NCI-H345 (cell line): ENCODE measurements at places on chromosomes 4 and X.
A peak's percentile ranks its signal among the peaks of the same experiment; 100 is the strongest.

DNA sequence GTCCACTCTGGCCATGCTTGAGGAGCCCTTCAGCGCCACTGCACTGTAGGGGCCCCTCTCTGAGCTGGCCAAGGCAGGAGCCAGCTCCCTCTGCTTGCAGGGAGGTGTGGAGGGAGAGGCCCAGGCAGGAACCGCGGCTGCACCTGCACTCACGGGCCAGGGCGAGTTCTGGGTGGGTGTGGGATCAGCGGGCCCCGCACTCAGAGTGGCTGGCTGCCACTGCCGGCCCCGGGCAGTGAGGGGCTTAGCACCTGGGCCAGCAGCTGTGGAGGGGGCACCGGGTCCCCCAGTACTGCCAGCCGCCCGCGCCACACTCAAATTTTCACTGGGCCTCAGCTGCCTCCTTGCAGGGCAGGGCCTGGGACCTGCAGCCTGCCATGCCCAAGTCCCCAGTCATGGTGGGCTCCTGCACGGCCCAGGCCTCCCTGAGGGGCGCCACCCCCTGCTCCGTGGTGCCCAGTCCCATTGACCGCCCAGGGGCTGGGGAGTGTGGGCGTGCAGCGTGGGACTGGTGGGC, 347.2 kb upstream of the SPOCK3 start:
- DNase-seq: no peak

- DNase-seq: no peak
These were observed 80.8 kb downstream of the CC2D2A start for GRCh38 chr4:15550491-15550890.

GRCh38 chr4:177640864-177641263, 198.6 kb upstream of the AGA start:
- DNase-seq: no peak

DNA sequence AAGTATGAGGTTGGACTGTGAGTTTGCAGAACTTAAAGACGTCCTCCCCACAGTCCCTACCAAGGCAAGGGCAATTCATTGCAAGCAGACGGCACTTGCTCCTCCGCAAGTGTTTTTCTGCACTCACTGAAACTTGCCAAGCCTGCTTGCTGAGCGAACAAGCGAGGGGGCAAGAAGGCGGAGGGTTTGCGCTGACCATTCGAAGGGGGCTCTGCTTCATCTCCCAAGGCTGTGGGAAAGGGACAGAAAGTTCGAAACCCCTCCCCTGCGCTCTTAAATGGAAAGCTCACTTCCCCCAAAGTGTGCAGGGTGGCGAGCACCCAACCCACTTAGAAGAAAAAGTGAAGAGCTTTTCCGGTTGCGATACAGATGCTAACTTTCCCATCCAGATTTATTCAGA, 1.4 kb downstream of the MID1 start:
- no peak for DNase-seq

GRCh38 chr4:39464886-39465501, 6.1 kb downstream of the LIAS start:
- no peak for DNase-seq

- DNase-seq: no peak
These were observed 129.9 kb upstream of the BANK1 start for GRCh38 chr4:101660607-101661006.

- no peak for DNase-seq
These were observed 24.0 kb downstream of the STEEP1 start for GRCh38 chrX:119541188-119541587.

- DNase-seq: no peak
These were observed 283.5 kb upstream of the FTHL17 start for GRCh38 chrX:31355206-31355955.

- DNase-seq: no peak
These were observed 155.8 kb upstream of the IGFBP7 start for GRCh38 chr4:57265831-57266582.

DNA sequence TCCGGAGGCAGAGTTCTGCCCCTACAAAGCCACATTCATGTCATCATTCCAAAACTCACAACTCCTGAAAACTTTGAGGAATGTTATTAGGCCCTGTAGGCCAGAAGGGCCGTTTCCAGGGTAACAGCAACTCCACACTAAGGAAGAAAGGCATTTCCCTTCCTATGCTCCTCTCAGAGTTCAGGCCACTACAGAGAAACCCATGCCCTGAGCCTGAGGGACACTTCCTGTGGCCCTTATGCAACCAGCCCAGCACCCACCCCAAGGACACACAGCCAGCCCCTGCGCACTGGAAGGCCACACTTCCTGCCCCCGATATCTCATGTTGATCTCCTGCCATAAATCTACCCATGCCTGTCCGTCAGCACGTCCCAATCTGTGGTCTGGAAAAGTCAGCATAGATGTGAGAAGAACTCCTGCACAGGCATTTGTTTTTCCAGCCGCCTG, 289.3 kb downstream of the BCOR start:
- no peak for DNase-seq

- DNase-seq: no peak
These were observed 142.9 kb downstream of the PCDH7 start for GRCh38 chr4:30863021-30863420.

GRCh38 chrX:74377282-74377681, 44.0 kb upstream of the SLC16A2 start:
- DNase-seq: no peak

DNA sequence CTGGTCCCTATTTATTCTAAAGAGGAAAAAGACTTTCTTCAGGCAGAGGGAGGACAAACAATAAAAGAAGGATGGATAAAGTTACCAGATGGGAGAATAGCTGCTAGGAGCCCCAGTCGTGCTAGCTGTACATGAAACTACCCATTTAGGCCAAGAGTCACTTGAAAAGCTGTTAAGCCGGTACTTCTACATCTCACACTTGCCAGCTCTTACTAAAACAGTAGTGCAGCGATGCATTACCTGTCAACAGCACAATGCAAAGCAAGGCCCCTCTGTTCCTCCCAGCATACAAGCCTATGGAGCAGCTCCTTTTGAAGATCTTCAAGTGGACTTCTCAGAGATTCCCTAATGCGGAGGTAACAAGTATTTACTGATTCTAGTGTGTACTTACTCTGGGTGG, 1138.8 kb downstream of the ARAP2 start:
- DNase-seq: peak; percentile 93

DNA sequence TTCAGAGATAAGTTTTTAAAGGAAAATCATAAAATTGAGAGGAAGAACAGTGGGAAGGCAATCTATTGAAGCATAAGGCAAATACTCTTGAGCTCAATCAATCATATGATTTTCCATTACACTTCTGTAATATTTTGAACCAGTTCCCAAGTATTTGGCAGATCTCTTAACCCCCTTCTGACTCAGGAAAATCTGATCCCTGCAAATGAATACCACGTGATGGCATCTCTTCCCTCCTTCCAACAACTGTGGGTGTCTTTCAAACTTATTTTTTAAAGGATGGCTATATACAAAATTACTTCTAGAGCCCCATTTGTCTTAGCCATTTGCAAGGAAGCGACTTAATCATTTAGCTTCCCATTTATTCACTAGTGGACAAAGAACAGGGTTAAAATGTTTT, 41.9 kb downstream of the AMOT start:
- no peak for DNase-seq

DNA sequence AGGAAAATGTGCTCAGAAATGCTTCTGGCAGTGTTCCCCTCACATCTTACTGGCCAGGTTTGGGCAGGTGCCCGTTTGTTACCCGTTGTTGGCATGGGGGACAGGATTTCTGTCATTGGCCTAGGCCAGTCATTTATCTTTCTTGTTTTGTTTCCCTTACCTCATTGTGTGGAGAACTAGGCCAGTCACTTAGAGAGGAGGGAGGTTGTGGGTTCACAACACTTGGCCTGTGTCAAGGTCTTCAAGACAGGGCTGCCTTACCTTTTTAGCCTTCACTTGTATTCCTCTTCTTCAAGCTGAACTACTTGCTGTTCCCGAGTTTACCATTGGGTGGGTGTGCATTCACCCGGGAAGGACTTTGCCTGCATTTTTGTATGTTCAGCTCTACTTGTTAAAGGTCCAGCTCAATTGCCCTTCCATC, 17.7 kb downstream of the SNX25 start:
- DNase-seq: no peak

DNA sequence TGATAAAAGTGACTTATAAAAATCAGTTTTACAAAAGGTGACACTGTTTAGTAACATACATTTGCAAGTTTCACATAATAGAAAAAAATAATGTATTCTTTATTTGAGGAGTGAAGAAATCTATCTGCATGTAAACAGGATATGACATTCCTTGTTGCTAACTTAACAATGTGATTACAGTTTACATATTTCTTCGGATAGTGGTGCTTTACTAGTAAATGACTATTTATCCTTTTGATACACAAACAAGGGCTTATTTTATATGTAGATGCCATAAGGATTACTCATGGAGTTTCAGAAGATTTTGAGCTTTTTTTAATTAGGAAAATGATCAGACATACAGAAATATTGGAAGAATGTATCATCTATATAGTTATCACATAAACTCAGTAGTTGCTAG, 126.5 kb downstream of the SLIT2 start:
- DNase-seq: no peak

DNA sequence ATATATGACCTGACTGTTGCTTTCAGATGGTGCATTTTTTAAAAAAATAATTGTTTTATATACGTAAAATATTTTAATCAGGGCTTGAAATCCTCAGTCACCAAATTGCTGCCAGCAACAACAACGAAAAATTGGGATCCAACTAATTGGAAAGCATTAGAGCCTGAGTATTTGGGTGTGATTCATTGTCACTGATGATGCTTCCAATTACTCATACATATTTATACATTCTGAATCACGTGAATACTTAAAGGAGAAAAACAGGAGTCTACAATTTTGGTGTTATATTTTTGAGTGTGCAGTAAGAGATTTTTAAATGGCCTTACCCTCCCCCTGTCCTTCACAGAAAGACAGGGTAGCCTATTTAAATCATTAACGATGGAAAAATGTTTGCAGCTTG, 765.6 kb upstream of the TENM3 start:
- no peak for DNase-seq

- DNase-seq: peak; percentile 56
These were observed at the start of gene PRKX for GRCh38 chrX:3713225-3713936. PRKX (minus strand) TSS chrX:3713649; CDS start chrX:3713253, 396 bp downstream.

DNA sequence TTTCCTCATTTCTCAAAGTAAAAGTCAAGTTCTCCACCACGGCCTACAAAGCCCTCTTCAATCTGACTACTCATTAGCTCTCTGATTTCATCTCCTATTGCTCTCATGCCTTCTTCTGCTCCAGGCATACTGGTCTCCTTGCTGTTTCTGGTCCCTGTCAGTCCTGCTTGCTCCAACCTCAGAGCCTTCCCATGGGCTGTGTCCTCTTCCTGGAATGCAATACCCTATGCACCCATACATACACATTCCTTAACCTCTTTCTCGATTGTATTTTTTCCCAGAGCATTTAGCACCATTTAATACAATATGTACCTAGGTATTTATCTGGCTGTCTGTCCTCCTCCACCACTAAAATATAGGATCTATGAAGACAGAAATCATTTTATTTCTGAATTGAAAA, 385.2 kb downstream of the GASK1B start:
- no peak for DNase-seq

GRCh38 chr4:168221301-168221700, 97.3 kb downstream of the DDX60 start:
- DNase-seq: peak; percentile 27

DNA sequence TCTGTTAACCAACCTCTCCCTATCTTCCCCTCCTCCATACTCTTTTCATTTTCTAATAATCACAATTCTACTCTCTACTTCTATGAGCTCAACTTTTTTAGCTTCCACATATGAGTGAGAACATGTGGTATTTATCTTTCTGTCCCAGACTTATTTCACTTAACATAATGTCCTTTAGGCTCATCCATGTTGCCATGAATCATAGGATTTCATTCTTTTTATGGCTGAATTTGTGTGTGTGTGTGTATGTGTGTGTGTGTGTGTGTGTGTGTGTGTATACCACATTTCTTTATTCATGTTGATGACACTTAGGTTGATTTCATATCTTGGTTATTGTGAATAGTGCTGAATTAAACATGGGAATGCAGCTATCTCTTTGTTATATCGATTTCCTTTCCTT, 37.4 kb downstream of the RUFY3 start:
- DNase-seq: no peak

GRCh38 chrX:71650333-71650969, 16.9 kb upstream of the LOC101059915 start:
- DNase-seq: no peak

DNA sequence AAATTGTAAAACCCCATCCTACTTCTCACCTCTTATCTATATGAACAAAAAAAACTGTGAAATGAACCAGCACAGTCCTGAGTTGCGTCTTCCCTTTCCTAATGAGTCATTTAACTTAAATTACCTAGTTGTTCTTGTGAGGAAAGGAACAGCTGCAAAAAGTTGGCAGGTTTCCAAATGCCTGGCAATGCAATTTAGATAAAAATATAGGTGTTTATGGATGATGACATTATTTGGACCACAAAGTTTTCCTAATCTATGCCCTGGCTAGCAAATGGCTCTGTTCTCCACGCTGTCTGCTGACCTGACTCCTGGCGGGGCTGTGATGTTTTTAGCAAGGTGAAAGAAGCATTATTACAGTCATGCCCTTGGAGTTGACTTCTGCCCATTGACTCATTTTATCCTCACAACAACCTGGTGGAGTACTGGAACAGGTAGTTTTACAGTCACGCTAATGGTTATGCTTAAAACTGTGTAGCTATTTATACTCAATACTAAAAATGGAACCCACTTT, 29.8 kb upstream of the RELL1 start:
- DNase-seq: no peak

DNA sequence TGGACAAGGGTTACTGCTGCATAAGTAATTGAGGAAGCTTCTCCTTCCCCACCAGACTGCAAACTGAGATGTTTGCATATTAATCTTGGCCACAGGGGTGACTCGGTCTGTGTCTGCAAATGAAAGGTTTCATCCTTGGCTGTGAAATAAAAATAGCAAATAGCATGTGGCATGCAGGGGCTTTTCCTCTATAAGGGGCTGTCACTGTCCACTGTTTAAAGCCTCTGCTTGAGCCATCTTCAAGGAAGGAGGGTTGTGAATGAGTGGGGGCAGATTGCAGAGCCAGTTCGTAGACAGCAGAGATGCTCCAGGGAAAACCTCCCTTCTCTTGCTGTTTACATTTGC, 33.3 kb downstream of the TMSB4X start:
- no peak for DNase-seq

GRCh38 chr4:11842620-11843263, 414.0 kb upstream of the HS3ST1 start:
- DNase-seq: peak; percentile 13

GRCh38 chr4:76879731-76880364, 18.1 kb downstream of the SOWAHB start:
- no peak for DNase-seq

- DNase-seq: peak; percentile 4
These were observed 99.1 kb upstream of the FAM47C start for GRCh38 chrX:36908801-36909675.

- no peak for DNase-seq
These were observed 47.4 kb downstream of the NRK start for GRCh38 chrX:105869701-105870100.

- DNase-seq: peak; percentile 29
These were observed 31.8 kb downstream of the CPLX1 start for GRCh38 chr4:793941-794621.
